ENCODE measurements at places on chromosomes 1 and 21. TPM values are rescaled to one million over a fixed set of nuclear protein-coding genes. Genes with fewer than 3 reads are reported as not detected.

GRCh38 chr1:167221738-167222610, 1.3 kb downstream of the POU2F1 start:
- DNase-seq = peak; percentile 78
- peaks cover 50% of the 10 kb centered on the region for H3K4me1 ChIP-seq
- peak overlapping the region; percentile 58 for H3K4me3 ChIP-seq
- no peaks in the 10 kb centered on the region for H3K27me3 ChIP-seq
- no peaks in the 10 kb centered on the region for H3K36me3 ChIP-seq
- H3K27ac ChIP-seq = peak overlapping the region; percentile 93

GRCh38 chr1:30372792-30373433, 350.5 kb downstream of the MATN1 start:
- no peaks in the 10 kb centered on the region for H3K36me3 ChIP-seq
- H3K27ac ChIP-seq = no peak overlapping the region
- H3K4me1 ChIP-seq = no peaks in the 10 kb centered on the region
- H3K27me3 ChIP-seq = no peaks in the 10 kb centered on the region

- no peak overlapping the region for H3K27ac ChIP-seq
- no peaks in the 10 kb centered on the region for H3K4me1 ChIP-seq
- DNase-seq = no peak
- no peaks in the 10 kb centered on the region for H3K36me3 ChIP-seq
- no peak overlapping the region for H3K4me3 ChIP-seq
Observed at GRCh38 chr1:82387012-82387366, 586.3 kb downstream of the ADGRL2 start.

DNA sequence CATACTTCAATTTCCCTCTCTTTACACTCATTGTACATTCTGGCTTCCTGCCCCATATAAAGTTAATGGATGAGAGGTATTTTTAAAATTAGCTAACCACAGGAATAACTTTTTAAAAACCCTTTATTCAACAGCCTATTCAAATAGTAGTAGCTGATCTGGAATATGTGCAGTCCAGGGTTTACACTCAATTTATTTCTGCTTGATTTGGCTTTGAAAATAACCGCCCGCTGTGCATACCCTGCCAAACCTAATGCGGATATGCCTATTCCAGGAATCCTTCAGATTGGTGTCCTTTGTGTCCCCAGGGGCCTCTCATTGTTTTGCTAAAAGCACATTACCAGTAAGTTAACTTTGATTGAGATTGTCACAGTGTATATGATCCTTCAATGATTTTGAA, 1686.2 kb downstream of the PLA2G4A start:
- H3K4me1 ChIP-seq = peaks cover 8% of the 10 kb centered on the region
- DNase-seq = no peak
- no peaks in the 10 kb centered on the region for H3K36me3 ChIP-seq

DNA sequence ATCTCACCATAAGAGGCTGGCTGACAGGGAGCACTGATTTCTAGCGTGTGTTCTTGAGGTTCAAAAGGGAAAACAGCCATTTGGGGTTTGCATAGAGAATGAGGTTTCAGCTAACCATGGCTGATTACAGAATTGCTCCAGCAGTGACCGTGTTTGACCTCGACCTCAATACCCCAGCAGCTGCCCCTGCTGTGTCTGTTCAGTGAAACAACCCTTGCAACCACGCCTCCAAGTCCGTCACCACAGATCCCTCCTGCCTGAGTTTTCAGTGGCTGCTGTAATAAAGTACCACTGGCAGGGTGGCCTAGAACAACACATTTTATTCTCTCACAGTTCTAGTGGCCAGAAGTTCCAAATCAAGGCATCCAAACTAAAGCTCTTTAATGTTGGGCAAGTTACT, 147.7 kb downstream of the HUNK start:
- no peaks in the 10 kb centered on the region for H3K36me3 ChIP-seq
- no peak overlapping the region for H3K27ac ChIP-seq
- DNase-seq = no peak

DNA sequence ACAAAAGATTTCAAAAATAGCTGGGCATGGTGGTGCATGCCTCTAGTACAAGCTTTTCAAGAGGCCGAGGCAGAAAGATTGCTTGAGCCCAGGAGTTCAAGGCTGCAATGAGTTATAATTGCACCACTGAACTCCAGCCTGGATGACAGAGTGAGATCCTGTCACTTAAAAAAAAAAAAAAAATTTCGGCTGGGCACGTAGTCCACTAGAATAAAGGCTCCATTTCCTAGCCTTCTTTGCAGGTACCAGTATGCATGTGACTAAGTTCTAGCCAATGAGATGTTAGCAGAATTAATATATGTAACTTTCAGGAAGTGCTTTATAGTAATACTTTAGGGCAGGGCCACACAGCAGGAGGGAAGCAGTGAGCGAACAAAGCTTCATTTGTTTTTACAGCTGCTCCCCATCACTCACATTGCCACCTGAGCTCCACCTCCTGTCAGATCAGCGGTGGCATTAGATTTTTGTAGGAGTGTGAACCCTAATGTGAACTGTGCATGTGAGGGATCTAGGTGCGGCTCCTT, 28.8 kb upstream of the SYDE2 start:
- DNase-seq = no peak
- no peak overlapping the region for H3K27ac ChIP-seq
- H3K27me3 ChIP-seq = no peaks in the 10 kb centered on the region
- H3K4me3 ChIP-seq = no peak overlapping the region

- no peaks in the 10 kb centered on the region for H3K36me3 ChIP-seq
- H3K4me1 ChIP-seq = peaks cover 22% of the 10 kb centered on the region
- no peaks in the 10 kb centered on the region for H3K27me3 ChIP-seq
- no peak overlapping the region for H3K4me3 ChIP-seq
- DNase-seq = no peak
Observed at GRCh38 chr1:228814176-228814575, 78.9 kb downstream of the RHOU start.

- H3K27me3 ChIP-seq = no peaks in the 10 kb centered on the region
- DNase-seq = no peak
- H3K36me3 ChIP-seq = no peaks in the 10 kb centered on the region
- H3K4me3 ChIP-seq = no peak overlapping the region
- H3K27ac ChIP-seq = no peak overlapping the region
Observed at GRCh38 chr1:109056064-109056463, 14.2 kb upstream of the WDR47 start.

GRCh38 chr1:7679873-7680206, 91.3 kb upstream of the VAMP3 start:
- no peak overlapping the region for H3K27ac ChIP-seq
- H3K4me1 ChIP-seq = no peaks in the 10 kb centered on the region
- peaks cover 25% of the 10 kb centered on the region for H3K27me3 ChIP-seq
- H3K4me3 ChIP-seq = peak overlapping the region; percentile 66
- DNase-seq = no peak

DNA sequence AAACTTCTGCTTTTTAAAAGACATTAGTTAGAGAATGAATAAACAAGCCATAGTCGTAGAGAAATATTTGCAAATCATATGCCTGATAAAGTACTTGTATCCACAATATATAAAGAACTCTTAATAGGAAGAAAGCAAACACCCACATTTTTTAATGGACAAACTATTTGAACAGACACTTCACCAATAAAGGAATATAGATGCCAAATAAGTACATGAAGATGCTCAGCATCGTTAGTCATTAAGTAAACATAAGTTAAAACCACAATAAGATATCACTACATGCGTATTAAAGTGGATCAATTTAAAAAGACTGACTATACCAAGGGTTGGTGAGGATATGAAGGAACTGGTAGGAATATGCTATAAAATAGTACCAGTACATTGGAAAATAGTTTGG, 142.3 kb upstream of the ZC3H11B start:
- no peak overlapping the region for H3K4me3 ChIP-seq
- no peak for DNase-seq
- H3K36me3 ChIP-seq = no peaks in the 10 kb centered on the region
- H3K4me1 ChIP-seq = no peaks in the 10 kb centered on the region

- no peaks in the 10 kb centered on the region for H3K4me1 ChIP-seq
- H3K27ac ChIP-seq = no peak overlapping the region
- DNase-seq = no peak
- H3K4me3 ChIP-seq = no peak overlapping the region
- H3K36me3 ChIP-seq = no peaks in the 10 kb centered on the region
Observed at GRCh38 chr1:168271636-168272035, 9.0 kb upstream of the TBX19 start.

DNA sequence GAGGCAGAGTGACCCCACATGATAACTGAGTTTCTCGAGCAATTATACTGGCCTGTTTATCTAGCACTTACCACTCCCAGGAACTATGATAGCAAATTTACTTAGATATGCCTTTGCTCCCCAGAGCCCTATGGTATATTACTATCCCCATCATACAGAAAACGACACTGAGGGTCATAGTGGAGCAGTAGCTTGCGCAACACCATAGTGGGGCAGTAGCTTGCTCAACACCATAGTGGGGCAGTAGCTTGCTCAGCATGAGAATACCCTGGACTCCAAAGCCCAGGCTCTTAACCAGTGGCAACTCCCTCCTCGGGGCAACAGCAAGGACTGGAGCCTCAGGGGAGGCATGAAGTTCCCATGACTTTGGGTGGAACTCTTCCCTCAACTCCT, 211.9 kb downstream of the NPHP4 start:
- no peaks in the 10 kb centered on the region for H3K4me1 ChIP-seq
- no peak for DNase-seq
- H3K27ac ChIP-seq = no peak overlapping the region
- no peaks in the 10 kb centered on the region for H3K27me3 ChIP-seq
- no peak overlapping the region for H3K4me3 ChIP-seq

DNA sequence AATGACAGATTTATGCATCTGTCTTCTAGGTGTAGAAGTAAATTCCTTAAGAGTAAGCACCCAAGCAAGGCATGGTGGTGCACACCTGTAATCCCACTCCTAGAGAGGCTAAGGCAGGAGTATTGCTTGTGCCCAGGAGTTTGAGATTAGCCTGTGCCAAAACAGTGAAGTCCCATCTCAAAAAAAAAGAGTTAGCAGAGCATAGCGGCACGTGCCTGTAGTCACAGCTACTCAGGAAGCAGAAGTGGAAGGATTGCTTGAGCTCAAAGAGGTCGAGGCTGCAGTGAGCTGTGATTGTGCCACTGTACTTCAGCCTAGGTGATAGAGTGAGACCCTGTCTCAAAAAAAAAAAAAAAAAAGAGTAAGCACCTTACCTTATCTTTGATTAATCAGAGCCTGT, 15.1 kb upstream of the TIPRL start:
- no peak overlapping the region for H3K4me3 ChIP-seq
- no peaks in the 10 kb centered on the region for H3K4me1 ChIP-seq
- no peak overlapping the region for H3K27ac ChIP-seq
- DNase-seq = no peak
- no peaks in the 10 kb centered on the region for H3K27me3 ChIP-seq

DNA sequence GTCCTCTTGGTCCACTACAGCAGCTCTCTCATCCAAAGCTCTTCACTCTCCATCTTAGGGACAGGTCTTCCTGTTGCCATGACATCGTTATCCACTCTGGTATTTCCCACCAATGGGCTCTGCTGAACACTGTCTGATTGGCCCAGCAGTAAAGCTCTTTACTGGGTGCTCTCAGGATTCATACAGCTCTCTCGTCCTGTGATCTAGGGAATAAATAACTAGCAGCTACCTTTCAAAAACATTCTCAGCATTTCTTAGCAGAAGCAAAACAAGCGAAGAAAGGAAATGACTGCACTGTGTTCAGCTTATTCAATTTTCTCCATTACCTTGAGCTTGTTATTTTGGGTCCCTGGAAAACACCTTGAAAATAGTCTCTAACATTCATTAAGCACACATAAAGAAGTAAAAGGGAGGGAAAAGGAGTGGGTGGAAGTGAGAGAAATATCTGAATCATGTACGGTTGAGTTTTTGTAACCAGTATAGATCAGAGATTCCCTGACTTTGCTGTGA, 163.4 kb upstream of the SGIP1 start:
- no peaks in the 10 kb centered on the region for H3K27me3 ChIP-seq
- no peak overlapping the region for H3K4me3 ChIP-seq
- H3K4me1 ChIP-seq = no peaks in the 10 kb centered on the region
- peaks cover 58% of the 10 kb centered on the region for H3K36me3 ChIP-seq

DNA sequence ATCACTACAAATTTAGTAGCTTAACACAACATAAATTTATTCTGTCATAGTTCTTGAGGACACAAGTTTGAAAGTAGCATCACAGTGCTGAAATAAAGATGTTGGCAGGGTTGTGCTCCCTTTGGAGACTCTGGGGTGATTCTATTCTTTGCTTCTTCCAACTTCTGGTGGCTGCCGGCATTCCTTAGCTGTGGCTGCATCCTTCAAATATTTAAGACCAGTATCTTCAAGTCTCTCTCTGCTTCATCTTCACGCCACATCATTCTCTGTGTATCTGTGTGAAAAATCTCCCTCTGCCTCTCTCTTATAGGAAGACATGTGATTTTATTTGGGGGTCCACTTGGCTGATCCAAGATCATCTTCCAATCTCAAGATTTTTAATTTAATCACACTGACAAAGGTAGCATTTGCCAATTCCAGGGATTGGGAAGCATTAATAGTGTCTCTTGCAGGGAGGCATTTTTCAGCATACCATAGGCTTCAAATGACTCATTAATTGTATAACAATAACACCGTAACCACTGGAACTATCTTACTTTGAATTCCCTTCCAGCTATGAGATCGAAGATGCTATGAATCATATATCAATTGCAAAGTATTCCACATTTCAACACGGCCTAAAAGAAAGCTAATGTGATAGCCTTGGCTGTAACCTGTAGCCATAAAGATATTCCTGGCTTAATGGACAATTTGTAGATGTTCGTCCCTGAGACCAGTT, 74.6 kb downstream of the DPT start:
- no peaks in the 10 kb centered on the region for H3K36me3 ChIP-seq
- no peaks in the 10 kb centered on the region for H3K27me3 ChIP-seq
- peaks cover 4% of the 10 kb centered on the region for H3K4me1 ChIP-seq
- no peak for DNase-seq
- no peak overlapping the region for H3K4me3 ChIP-seq

DNA sequence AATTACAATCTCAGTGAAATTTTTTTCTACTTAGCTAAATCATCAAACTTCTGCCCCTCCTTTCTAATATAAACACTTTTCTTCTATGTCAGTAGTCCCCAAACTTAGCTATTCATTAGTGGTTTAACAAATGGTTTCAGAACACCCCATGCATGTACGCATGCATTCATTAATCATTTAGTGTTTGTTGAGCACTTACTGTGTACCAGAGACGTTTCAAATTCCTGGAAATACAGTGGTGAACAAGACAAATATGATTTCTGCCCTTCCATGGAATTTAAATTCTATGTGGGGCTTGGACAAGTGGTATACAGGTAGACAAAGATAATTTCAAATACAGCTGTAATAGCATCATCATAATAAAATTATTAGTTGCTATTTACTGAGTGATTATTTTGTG, 1.5 kb downstream of the ZBTB40 start:
- no peak overlapping the region for H3K27ac ChIP-seq
- peaks cover 17% of the 10 kb centered on the region for H3K4me1 ChIP-seq
- H3K4me3 ChIP-seq = peak overlapping the region; percentile 87
- DNase-seq = no peak
- no peaks in the 10 kb centered on the region for H3K27me3 ChIP-seq

- H3K4me1 ChIP-seq = peaks cover 71% of the 10 kb centered on the region
- H3K27ac ChIP-seq = no peak overlapping the region
- no peaks in the 10 kb centered on the region for H3K27me3 ChIP-seq
- no peak for DNase-seq
Observed at GRCh38 chr1:66337249-66337648, 196.7 kb upstream of the SGIP1 start.

The KRTAP27-1 gene
- total RNA-seq = not detected

The GPR37L1 gene
- not detected for total RNA-seq

The SPRTN gene
- total RNA-seq = 15.7 TPM

The CD101 gene
- total RNA-seq = 1.2 TPM

The ENAH gene
- total RNA-seq = 184 TPM

The DCDC2B gene
- total RNA-seq = not detected

The TNFRSF4 gene
- total RNA-seq = not detected

The ARMH1 gene
- 0.62 TPM for total RNA-seq
